Activated naive CD4-positive, alpha-beta T cell treated with anti-CD3 and anti-CD28 coated beads, Interleukin-2, amount 50 U/mL, for 72 hours (primary cell): ENCODE measurements at places on chromosomes 5 and 9.
A peak's percentile ranks its signal among the peaks of the same experiment; 100 is the strongest.

- DNase-seq: no peak
Observed at GRCh38 chr9:120985819-120986222, 59.2 kb upstream of the TRAF1 start.

- DNase-seq: no peak
Observed at GRCh38 chr9:136441191-136441680, 1.6 kb upstream of the INPP5E start.

- no peak for DNase-seq
Observed at GRCh38 chr9:70988551-70988950, 132.9 kb downstream of the TRPM3 start.

DNA sequence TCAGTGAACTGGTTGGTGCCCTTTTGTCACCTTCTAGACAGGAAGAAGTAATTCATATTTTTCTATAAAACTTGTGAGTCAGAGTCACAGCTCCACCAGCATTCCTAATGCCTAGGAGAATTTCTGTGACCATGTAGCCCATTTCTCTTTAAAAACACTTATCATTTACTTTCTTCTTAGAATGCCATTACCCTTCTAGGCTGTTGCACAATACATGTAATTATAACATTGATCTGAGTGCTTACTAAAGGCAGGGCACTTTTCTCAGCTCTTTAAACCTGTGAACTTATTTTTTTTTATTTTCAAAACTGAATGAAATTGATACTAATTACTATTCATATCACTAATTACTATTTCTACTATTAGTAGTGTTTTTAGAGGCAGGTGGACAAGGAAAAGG lies 373.7 kb downstream of the TLE4 start:
- no peak for DNase-seq

GRCh38 chr5:54848581-54848980 lies 136.8 kb downstream of the ESM1 start:
- no peak for DNase-seq

DNA sequence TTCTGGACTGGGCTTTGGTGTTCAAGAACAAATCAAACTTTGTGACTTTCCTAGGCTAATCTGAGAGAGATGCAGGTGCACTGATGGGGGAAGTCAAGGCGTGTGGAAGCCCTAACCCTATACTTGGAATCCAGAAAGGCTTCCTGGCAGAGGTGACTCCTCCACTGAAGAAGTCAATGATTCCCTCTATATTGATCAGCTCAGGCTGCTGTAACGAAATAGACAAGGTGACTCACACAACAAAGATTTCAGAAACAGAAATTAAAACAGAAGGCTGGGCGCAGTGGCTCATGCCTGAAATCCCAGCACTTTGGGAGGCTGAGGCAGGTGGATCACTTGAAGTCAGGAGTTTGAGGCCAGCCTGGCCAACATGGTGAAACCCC lies 69.6 kb upstream of the GGTA1 start:
- no peak for DNase-seq

DNA sequence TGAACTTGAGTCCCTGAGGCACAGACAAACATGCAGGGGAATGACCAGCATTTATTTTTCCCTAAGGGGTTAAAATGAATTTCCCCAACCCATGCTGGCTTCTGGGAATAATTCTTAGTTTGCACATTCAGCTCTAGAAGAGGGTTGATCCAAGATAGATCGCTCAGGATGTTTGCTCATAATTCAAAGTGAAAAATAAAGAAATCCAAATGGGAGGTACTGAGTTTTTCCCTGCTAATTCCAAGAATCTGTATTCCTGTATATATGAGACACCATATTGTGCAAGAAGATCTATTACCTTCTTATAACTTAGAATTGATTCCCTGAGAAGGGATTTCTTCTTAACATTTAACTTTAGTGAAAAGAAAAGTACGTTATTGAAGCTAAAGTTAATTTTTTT lies 96.2 kb downstream of the VCAN start:
- DNase-seq: no peak

DNA sequence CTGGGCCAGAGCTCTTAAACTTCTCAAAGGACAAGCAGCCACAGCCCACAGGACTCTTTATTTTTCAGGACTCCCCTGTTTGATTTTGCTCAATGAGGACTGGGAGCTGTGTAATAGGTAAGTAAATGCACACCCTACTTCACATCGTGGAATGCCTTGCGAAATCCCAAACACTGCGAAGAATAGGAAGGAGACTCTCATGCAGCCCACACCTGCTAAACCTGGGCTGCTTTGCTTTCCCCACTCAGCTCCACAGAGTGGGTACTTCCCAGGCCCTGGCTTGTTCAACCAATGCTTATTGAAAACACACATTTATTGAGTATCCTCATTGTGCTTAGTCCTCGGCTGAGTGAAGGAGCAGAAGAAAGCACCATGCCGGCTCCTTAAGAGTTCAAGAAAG lies 103.3 kb upstream of the FSTL4 start:
- no peak for DNase-seq

DNA sequence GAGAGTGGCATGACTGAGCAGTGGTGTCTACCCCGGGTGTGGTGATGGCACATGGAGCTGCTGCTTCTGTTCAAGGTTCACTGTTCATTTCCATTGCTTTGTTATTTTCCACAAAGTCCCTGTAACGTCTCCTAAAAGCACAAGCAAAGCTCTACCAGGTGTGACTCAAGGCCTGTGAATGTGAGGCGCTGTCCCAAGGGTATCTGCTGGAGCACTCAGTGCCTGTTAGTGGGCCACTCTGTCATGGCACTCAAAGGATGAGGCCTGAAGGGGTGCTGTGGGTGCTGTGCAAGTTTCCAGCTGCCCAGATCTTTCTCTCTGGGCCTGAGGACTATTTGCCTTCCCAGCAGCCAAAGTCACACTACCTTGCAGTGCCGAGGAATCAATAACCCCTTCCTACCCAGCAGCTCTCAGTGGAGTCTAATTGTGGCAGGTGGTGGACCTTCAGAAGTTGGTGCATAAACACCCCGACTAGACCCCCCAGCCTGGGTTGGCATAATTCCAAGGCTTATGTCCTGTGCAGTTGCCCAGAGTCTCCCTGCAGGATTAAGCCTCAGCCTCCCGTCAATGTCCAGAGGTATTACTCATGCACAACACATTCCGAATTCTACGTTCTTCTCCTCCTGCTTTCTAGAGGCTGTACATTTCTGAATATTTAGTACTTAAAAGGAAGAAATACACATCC lies 17.4 kb upstream of the PTCH1 start:
- DNase-seq: no peak

GRCh38 chr5:97400537-97400936 lies 217.5 kb upstream of the RIOK2 start:
- no peak for DNase-seq

GRCh38 chr5:36402512-36402906 lies 100.8 kb upstream of the RANBP3L start:
- DNase-seq: no peak

GRCh38 chr9:114002271-114002985 lies 75.7 kb downstream of the AMBP start:
- no peak for DNase-seq

- DNase-seq: no peak
Observed at GRCh38 chr5:165000479-165001190, 1495.2 kb downstream of the MAT2B start.

DNA sequence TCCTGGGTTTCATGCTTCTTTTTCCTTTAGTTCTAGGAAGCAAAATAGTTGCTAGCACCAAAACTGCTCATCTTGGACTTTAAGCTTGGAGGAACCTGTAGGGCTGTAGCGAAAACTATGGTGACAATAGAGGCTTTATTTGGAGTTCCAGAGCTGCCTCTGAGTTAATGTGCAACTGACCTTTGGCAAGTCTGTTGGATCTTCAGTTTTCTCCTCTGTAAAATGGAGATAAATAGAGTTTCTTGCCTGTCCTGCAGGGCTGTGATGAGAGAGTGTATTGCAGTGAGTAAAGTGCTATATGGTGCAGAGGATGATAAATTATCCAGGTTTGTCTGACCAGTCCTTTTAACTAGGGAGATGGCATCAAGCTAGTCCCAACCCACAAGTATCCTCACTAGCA lies 417.0 kb downstream of the MAN2A1 start:
- DNase-seq: no peak

DNA sequence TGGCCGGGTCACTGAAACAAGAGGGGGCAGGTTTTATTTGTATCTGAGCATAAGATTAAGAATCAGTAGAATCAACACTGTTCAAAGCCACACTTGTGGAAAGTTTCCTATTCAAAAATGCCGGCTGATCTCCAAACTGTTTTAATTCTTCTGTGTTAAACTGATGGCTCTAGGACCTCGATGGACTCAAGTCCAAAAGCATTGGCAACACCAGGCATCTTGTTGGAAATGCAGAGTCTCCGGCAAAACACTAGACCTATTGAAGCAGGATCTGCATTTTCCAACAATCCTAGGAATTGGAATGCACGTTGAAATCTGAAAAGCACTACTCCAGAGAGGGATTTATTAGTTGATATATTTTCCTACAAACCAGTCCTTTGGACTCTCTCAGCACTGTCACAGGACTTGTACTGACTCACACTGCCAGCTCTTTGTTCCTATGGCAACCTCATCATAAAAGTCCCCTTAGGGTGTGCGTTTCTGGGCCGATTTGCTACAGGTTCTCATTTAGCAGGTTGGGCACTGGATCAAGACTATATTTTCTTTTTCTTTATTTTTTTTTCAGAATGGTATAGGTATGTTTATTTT lies 48.1 kb upstream of the PCA3 start:
- DNase-seq: no peak

GRCh38 chr5:59164041-59164830 lies 581.4 kb downstream of the RAB3C start:
- no peak for DNase-seq

DNA sequence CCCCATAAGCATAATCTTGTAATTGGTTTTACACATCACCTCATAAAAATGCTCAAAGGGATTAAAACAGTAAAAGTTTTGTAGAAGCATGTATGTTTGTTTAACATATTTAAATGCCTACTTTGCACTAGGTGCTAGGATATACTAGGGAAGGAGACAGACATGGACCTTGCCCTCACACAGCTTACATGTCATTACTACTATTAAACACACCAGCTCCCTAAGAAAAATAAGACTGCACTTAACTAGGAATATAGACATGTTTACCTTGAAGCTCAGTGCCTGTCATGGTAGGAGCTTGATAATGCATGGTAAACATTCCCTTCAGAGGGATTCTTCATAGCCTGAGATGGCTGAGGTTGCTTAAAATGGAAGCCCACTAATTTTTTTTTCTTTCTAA lies 6.2 kb downstream of the SHLD3 start:
- DNase-seq: no peak

DNA sequence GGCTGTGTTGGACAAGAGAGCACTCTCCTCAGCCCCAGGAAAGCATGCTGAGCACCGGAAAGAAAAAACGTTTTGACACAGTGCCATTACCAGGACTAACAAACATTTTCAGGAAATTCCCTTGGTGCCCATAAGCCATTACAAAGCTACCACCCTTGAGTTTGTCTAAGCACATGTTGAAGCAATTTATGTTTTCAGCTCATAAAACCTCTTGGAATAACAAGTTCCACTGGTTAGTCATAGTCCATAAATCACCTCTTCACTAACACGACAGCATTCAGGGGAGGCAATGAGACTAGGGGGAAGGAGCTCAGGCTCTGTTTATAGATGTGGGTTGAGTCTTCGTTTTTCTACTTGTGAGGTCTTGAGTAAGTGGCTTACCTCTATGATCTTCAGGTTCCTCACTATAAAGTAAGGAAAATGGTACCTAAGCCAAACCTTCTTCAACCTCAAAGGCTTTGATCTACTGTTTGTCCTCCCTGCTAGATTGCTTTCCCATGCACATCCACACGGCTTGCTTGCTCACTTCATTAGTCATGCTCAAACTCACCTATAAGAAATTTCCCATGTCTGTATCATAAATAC lies 65.4 kb downstream of the DRD1 start:
- DNase-seq: no peak

- DNase-seq: no peak
Observed at GRCh38 chr9:36725777-36726356, 153.2 kb downstream of the MELK start.

DNA sequence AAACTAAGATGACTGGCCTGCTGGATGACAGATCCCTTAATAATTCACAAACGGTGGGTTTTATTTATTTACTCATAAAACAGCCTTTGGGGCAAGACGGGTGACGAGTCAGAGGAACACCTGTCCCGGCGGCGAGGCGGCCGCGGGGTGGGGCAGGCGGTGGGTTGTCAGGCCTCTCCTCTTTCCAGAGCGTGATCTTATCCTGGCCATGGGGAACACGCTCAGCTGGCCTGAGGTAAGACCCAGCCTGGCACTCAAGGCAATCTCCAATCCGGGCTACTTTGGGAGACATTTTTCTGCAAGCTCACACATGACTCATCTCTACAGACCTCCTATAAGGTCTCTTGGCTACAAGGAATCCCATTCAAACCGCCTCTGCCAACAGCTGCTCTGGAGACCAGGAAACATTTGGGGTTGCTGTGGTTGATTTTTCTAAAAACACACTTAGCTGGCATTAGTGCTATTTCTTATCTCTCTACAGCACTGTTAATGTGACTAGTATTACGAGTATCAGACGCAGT lies 6.3 kb downstream of the RAPGEF1 start:
- DNase-seq: peak; percentile 44

GRCh38 chr5:28648108-28648507 lies 1609.7 kb upstream of the CDH9 start:
- no peak for DNase-seq

DNA sequence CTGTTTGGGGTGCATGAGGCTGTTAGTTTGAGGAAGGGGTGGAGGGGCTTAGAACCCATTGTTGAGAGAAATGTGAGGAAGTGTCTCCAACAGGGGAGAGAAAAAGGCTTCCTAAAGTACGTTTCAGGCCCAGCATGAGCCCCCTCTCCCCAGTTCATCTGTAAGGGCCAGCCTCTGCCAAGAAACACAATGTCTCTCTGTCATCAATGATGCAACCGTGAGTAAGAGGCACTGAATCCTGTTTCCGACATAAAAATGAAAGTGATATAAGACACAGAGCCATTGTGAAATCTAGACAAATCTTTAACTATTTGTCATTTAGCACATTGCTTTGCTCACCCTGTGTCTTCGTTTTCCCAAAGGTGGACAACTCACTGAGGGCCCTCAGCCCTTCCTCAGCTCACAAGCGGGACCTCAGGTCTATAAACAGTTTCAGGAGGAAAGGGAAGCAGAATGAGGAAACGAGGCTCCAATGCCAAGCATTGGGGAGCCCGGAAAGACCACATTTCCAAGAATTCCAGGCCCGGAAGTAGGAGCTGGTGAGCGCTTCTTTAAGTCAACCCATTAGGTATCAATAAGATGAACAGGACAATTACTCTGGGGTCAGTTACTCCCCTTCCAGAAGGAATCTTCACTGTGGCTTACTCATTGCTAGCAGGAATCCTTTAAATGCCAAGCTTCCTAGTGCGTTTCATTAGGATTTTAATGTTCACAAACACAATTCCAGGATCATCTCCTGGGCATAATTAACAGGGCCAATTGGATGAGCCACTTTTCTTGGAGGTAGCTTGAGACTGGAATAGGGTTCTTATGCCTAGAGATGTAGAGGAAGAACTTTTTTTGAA lies 59.0 kb upstream of the KLF4 start:
- no peak for DNase-seq
